ENCODE measurements at places on chromosomes 2 and 18.

GRCh38 chr18:63175264-63175663, 144.3 kb downstream of the BCL2 start:
- DNase-seq = no peak

DNA sequence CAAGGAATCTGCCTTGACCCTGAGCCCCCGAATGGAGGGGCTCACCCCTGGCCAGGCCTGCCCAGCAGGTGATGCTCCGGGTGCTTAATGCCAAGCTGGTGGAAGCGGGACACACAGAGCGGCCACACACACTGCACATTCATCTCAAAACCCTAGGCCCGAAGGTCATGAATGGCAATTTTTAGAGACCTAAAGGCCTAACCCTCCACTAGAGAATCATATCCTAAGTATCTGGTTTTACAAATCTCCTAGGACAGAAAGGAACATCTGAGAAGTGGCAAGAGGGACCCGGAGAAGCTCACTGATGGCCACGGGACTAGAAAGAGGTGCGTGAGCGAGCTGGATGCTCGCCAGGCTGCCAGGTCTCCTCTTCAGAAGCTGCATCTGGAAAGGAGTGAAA, 38.3 kb downstream of the ST3GAL5 start:
- no peak for DNase-seq

- DNase-seq = no peak
These were observed 37.6 kb upstream of the TWSG1 start for GRCh38 chr18:9297007-9297393.

DNA sequence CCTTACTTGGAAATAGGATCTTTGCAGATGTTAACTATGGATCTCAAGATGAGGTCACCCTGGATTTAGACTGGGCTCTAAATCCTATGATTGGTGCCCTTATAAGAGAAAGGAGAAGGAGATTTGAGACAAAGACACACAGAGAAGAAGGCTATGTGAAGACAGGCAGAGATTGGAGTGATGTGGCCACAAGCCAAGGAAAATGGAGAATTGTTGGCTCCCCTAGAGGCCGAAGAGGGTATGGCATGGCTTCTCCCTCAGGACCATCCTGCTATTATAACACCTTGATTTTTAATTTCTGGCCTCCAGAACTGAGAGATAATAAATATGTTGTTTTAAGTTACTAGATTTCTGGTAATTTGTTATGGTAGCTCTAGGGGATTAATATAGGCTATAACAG, 7.6 kb downstream of the CYBRD1 start:
- DNase-seq = no peak

DNA sequence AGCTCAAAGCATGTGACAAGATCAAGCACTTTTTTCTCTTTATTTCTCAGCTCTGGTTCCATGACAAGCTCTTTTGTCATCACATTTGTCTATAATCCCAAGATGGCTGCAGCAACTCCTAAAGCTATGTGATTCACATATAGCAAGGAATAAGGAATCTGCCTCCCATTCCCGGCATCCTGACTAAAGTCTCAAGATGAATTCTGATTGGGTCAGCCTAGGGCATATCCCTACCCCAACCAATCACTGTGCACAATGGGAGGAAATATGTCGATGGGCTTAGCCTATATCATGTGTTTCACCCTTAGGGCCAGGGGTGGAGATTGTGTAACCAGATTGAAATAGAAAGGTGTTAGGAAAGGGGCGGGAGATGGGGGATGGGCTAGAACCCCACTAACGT, 23.1 kb upstream of the COLEC12 start:
- no peak for DNase-seq
